ENCODE measurements at places on chromosomes 7 and 10. TPM values are rescaled to one million over a fixed set of nuclear protein-coding genes. Genes with fewer than 3 reads are reported as not detected.

ANXA8 gene
- 0.19 TPM for total RNA-seq

SPRN gene
- not detected for total RNA-seq

ORAI2 gene
- 58.3 TPM for total RNA-seq

MNX1 gene
- not detected for total RNA-seq

APBB1IP gene
- total RNA-seq, result 81.1 TPM

CTAGE4 gene
- 2.2 TPM for total RNA-seq

DLG5 gene
- total RNA-seq, result 5.0 TPM

DEPP1 gene
- 0.23 TPM for total RNA-seq

SLC16A9 gene
- total RNA-seq, result 0.08 TPM

CC2D2B gene
- total RNA-seq, result 0.48 TPM

BRAT1 gene
- 33.5 TPM for total RNA-seq

GIMAP4 gene
- 288 TPM for total RNA-seq

ASZ1 gene
- total RNA-seq, result not detected

KCNH2 gene
- total RNA-seq, result 0.54 TPM

NME8 gene
- not detected for total RNA-seq

BLNK gene
- 0.44 TPM for total RNA-seq

HOXA6 gene
- total RNA-seq, result not detected

ELFN1 gene
- not detected for total RNA-seq

ODAD2 gene
- total RNA-seq, result not detected

SPDYE2B gene
- not detected for total RNA-seq

DCLRE1A gene
- total RNA-seq, result 12.2 TPM

MOGAT3 gene
- not detected for total RNA-seq

MSS51 gene
- 4.0 TPM for total RNA-seq

JCAD gene
- 0.03 TPM for total RNA-seq

ABCB8 gene
- 48.3 TPM for total RNA-seq

ERVW-1 gene
- total RNA-seq, result not detected

GPR15LG gene
- not detected for total RNA-seq

PLEKHS1 gene
- total RNA-seq, result not detected

DCLRE1C gene
- total RNA-seq, result 47.7 TPM

NACAD gene
- 0.11 TPM for total RNA-seq

NXPH1 gene
- total RNA-seq, result not detected

FOXI2 gene
- total RNA-seq, result not detected

MKLN1 gene
- 35.7 TPM for total RNA-seq

FAM25A gene
- total RNA-seq, result not detected

METTL27 gene
- 0.69 TPM for total RNA-seq

SFRP5 gene
- 0.22 TPM for total RNA-seq

CAMK1D gene
- 7.5 TPM for total RNA-seq

GTF2IRD1 gene
- 0.34 TPM for total RNA-seq

ZNF365 gene
- total RNA-seq, result 0.58 TPM

TMEM236 gene
- total RNA-seq, result 0.08 TPM

CAMK2B gene
- total RNA-seq, result not detected

IDI2 gene
- total RNA-seq, result not detected
